ENCODE measurements at places on chromosomes 6 and 20. TPM values are rescaled to one million over a fixed set of nuclear protein-coding genes. Genes with fewer than 3 reads are reported as not detected.

MCM8 gene
- 21.8 TPM for total RNA-seq

RIPPLY2 gene
- not detected for total RNA-seq

GJA10 gene
- total RNA-seq = not detected

BPIFB2 gene
- total RNA-seq = not detected

SPDEF gene
- total RNA-seq = 2.2 TPM

BPIFA1 gene
- total RNA-seq = not detected

SLC17A1 gene
- total RNA-seq = 0.14 TPM

ANGPT4 gene
- total RNA-seq = not detected
